ENCODE measurements at places on chromosomes 12 and 14.

GRCh38 chr14:77549451-77549850 is 50.8 kb upstream of the ISM2 start:
- no peak for DNase-seq

DNA sequence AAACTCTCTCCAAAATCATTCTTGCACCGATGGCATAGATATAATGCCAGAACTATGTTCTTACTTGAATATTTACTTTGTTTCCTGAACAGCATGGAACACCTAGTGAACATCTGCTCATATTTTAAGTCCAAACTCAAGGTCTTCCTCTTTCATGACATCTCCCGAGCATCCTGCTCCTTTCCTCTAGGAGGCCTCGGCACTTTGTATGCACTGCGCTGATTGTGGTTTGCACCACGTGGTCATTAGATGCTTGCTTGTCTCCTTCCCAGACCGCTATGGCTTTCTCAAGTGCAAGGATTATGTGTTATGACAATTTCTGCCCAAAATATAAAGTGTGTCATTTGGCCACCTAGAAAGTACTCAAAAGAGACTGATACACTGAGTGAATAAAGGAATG is 912.0 kb downstream of the GALC start:
- no peak for DNase-seq

DNA sequence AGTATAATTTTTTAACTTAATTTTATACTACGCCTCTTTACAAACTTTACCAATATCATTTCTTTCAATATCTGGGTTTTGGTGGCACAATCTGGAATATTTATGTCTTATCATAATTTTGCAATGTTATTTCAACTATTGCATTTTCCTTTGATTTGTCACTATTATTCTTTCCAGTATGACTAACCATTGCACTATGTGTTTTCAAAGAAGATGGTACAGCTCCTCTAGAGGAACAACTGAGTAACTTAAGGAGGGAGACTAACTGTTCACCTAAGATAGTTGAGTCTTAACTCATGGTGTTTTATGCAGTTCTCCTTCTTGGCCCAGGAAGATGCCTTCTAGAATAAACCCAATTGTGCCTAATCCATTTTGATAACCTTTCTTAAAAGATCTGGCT is 60.5 kb upstream of the KIF21A start:
- DNase-seq, result no peak

- DNase-seq, result no peak
These were observed 109.3 kb downstream of the PDE3A start for GRCh38 chr12:20477672-20478071.

DNA sequence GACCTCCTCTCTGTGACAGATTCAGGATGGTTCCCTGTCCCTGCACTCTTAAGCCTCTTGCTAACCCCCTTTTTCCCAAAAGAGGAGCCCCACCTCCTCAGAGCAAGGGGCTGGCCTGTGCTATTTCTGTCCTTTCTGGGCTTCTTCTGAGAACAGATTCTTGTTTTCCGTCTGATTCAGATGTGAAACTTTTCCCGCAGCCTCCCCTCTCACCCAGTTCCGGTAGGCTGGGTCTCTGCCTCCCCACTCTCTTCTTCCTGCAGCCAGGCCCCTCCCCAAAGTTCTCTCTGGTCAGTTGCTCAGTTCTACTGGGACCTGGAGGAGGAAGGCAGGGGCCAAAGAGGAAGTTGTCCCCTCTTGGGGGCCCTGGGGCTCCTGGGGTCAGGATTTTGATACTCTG is 11.8 kb downstream of the PDE1B start:
- no peak for DNase-seq

- no peak for DNase-seq
These were observed 4.7 kb upstream of the C1R start for GRCh38 chr12:7096979-7097378.

DNA sequence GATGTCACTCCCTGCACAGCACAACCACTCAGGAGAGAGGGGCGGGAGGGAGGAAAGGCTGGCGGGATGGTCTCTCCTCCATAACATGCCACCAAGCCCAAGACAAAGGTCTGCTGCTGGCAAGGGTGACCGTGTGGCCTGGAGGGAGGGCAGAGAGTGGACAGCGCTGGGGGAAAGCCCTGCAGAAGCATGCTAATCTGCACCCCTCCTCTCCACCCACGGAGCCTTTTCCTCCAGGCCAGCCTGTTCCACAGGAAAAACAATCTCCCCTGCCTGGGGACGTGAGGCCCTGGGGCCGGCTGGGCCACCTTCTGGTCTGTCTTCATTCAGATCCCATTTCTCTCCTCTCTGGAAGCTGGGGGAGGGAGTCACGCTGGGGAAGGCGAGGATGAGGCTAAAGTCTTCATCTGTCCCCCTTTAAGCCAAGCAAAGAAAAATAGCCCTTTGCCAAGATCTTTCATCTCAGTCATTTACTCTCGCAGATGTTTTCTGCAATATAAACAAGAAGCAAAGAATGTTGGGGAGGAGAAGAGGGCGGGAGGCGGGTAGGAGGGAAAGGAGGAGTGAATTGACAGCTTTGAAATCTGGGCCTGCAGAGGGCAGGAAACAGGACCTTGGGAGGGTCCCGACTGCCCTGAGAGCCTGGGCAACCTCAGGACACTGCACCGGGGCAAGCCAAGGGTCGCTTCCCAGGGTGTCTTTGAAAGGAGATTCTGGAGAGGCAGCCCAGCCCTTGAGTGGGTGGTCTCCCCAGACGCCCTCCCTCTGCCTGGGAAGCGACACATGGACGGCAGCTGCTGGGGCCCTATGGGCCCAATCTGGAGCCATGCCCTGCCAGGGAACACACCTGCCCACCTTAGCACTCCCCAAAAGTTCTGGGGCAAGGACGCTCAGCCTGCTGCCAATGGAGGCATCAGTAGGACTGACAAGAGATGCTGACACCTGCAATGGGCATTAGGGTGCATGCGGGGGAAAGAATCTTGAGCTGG is 133.6 kb downstream of the ZFP36L1 start:
- no peak for DNase-seq

DNA sequence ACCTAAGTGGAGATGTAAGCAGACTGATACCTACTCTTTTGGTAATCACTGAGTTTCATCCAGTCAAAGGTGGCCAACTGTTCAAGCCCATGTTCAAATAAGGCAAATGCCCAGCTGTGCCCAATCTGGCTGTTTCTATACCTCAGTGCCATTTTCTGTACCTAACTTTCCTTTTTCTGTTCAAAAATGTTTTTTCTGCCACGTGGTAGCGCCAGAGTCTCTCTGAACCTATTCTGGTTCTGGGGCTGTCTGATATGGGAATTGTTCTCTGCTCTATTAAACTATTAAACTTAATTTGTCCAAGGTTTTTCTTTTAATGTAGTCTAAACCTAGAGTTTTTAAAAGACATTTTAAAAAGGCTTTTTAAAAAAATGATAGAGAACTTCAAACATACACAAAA is 391.2 kb downstream of the NOVA1 start:
- DNase-seq, result no peak

GRCh38 chr12:25269701-25270100 is 19.0 kb upstream of the KRAS start:
- DNase-seq, result no peak

DNA sequence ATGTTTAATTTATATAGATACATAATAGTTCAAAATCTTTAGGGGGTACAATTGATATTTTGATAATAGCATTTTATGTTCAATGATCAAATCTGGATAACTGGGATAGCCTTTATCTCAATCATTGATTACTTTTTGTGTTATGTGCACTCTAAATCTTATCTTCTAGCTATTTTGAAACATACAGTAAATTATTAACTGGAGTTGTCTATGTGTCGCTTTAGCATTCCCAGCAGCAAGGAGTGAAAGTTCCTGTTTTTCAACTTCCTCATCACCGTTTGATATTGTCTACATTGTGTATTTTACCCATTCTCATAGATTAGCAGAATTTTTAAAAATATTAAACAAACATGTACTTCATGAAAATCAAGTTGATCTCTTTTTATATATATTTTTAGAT is 1207.4 kb downstream of the TMEM121 start:
- DNase-seq, result no peak

DNA sequence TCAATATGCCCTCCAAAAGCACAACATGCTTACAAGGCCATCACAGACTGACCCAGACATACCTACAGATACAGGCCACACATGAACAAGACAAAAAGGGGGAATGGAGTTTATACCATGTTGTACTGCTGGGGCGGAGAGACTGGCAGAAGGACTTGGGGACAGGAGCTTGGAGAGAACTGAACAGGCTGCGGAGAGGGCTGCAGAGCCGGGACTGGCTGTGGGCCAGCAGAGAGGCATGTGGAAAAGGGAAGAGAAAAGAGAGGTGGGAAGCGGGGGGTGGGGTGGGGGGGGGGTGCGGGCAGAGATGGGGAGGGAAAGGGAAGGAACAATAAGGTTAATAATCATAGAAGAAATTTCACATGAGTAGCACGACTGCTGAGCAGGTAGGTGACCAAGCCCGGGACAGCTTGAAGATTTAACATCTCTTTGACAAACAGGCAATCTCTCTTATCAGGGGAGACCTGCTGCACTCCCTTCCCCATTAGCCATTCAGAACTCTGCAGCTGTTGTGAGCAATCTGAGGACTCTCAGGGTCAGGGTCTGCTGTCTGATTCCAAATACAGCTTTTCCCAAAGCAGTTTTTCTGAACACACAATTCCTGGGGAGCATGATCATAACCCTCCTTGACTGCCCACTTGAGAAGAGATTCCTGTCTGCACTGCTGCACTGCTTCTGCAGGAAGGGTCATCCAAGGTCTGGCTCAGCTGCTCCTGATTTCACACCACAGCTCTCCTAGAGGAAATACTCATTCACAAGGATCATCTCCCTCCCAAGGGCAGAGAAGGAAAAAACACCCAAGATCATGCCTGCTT is 21.6 kb upstream of the STAC3 start:
- DNase-seq, result no peak

GRCh38 chr12:33439587-33440011 is at the start of gene SYT10:
Gene SYT10, minus strand, starts transcription at chr12:33439819. Its CDS starts 297 bp downstream, at chr12:33439522.
- no peak for DNase-seq

GRCh38 chr14:47332106-47332505 is 343.3 kb downstream of the MDGA2 start:
- DNase-seq, result no peak

DNA sequence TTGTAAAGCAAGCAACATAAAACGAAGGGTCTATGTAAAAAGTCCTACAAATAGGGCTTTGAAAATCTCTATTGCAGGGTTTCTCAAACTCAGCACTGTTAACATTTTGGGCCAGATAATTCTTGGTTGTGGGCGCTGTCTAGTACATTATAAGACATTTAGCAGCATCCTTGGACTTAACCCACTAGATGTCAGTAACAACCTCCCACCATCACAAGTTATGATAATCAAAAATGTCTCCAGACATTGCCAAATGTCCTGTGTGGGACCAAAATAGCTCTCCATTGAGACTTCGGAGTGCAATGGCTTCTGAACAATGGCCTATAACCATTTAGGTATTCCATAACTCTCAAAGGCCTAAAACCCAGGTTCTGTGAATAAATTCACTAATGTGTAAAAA is 22.9 kb upstream of the DHRS7 start:
- no peak for DNase-seq

DNA sequence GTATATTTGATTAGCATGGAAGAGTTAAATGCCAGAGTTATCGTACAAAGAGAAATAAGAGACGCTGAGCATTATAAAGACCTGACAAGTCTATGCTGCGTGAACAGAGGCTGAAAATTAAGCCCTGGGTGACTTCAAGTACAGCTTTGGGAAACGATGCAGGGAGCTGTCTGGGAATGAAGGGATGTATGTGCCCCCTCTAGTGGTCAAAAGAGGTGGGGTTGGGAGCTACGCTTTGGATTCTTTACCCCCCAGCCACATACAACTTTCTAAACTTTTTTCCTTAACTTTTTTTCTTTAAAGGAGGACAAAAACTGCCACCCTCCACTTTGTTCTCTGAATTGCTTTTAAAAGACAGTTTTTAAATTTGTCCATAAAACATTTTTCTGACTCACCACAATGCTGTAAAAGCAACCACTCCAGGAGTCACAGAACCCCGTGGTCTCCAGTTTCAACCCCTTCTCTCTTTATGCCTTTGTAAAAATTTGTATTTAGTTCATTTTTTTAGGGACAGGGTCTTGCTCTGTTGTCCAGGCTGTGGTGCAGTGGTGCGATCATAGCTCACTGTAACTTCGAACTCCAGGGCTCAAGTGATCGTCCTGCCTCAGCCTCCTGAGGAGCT is 59.4 kb downstream of the ZNF664 start:
- no peak for DNase-seq

DNA sequence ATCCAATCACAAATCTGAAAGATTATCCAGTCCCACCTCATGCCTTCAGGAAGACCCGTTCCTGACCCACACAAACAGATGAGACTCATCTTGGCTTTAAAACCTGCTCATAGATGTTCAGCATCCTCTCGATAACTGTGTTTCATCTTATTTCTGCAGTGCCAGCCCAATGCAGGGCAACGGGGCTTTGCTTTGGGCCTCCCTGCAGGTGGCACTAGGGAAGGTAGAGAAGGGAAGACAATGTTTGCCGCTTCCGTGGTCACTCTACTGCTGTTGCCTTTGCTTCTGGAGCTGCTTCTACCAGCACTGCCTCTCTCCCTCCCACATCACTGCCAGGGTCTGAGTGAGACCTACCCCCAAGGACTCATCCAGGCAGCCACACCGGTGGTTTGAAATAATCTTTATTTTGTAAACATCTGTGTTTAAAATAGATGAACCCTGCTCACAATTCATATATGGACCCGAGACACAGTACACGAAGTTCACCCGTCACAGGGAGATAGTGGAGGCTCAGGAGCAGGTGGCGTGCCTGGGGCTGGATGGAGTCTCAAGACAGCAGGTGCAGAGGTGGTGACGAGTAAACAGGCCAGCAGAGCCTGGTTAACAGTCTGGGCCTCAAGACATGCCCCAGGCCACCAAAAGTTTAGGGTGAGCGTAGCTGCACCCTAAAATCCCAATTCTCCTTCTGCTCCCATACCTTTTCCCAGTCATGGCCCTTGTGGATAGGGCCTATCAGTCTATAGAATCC is 3.1 kb upstream of the GPX2 start:
- no peak for DNase-seq

DNA sequence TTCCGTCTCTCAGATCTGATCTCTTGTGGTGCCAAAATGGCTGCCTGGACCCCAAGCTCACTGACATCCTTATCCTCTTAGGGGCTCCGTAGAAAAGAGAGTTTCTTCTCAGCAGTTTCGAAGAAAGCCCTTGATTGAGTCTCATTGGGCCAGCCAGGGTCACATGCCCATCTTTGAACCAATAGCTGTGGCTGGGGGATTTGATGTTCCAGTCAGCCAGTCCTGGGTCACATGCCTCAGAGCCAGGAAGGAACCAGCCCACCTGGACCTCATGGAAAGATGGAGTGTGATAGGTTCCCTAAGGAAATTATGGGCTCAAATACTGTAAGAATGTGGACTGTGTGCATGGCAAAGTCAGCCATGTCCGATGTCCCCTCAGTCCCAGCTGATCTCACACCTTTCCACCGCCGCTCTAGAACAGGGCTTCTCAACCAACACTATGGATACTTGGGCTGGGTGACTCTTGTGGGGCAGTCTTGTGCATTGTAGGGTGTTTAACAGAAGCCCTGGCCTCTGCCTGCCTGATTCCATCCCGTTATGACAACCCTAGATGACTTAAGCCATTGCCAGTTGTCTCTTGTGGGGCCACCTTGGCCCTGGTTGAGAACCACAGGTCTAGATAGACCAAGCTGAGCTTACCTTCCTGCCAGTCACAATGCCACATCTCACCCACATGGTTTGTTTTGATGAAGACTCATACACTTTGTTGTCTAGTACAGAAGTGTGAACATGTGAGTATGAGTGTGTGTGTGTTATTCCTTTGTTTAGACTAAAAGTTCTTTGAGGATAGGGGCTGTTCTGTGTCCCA is 163.9 kb downstream of the ADGRD1 start:
- no peak for DNase-seq

- DNase-seq, result no peak
These were observed 72.0 kb downstream of the SUDS3 start for GRCh38 chr12:118448341-118448740.
